Epithelial cell of esophagus (primary cell): ENCODE measurements at places on chromosomes 7 and 10.

DNA sequence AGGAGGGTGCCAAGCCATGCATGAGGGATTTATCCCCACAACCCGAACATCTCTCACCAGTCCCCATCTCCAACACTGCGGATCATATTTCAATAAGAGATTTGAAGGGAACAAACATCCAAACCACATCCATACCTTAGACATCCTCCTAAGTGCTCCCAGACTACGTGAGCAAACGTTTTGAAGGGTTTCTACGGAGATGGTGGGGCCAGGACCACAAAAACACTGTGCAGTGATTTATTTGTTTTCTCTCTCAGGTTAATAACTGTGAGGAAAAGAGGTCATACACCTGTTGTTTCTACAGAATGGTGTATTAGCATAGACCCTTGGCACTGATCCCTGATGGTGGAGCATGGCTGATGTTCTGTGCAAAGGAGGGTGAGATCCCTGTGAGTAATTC lies 277.8 kb downstream of the FRMD4A start:
- DNase-seq: no peak

- DNase-seq: peak; percentile 54
Measured at GRCh38 chr10:29532256-29532878, 102.4 kb downstream of the SVIL start.

DNA sequence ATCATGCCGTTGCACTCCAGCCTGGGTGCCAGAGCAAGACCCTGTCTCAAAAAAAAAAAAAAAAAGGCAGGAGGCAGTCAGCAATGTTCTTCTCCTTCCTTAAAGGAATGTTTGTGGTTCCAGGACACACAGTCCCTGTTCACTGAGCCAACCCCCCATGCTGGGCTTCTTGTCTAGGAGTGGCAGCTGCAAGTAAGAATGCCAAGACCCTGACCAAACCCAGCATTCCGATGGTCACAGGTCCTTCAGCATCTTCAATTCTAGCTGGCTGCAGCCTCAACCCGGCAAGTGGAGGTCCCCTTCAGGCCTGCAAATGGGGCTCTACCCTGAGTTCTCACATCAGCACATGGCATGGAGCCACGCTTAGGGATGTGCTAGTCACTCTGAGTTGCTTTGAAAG lies 38.2 kb upstream of the CUX1 start:
- no peak for DNase-seq

DNA sequence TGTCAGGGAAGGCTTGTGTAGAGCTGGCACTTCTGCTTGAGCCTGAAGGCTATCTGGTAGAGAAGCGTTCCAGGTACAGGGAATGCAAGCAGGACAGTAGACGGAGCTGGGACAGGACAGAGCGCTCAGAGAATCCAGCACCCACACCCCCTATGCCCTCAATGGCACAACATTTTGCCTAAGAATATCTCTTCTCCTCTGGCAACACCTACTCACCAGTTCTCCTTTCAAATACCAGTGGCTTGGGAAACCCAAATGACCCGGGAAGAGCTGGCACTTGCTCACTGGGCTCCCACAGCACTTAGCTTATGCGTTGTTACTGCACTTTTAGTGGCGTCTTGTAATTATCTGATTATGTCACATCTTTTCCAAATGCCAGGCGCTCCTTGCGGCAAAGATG lies 118.6 kb downstream of the RNF216 start:
- DNase-seq: no peak

DNA sequence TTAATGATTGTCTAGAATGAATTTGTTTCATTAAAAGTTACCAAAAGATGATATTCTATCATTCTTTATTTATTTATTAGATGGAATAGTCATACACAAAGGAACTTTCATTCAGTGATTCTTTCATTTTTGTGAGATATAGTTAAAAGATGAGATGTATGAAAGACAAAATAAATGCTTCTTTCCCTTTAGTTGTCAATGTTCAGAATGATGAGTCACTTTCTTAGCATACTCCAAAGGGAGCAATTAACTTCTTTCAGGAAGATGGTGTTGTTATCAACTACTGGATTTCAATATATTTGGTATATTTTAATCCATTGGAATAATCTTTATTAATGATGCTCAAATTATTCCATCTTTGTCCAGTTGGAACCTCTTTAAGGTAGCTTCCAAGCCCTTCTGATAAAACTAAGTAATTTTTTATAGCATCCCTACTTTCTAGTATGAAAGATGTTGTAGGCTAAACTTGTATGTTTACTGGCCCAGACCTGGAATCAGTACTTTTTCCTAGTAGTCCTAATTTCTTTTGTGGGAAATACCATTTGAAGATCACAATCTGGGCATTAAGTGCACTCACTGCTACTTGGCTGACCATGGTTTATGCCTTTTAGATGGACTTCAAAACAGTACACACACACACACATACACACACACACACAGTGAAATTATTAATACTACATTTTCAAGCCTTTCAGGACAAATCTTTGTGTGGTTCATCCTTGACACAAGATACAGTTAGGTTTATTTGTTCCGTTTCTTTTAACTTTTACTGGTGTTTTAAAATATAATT lies 2.5 kb downstream of the GIMAP7 start:
- no peak for DNase-seq

GRCh38 chr7:91045606-91046005 lies 218.6 kb upstream of the FZD1 start:
- DNase-seq: no peak

DNA sequence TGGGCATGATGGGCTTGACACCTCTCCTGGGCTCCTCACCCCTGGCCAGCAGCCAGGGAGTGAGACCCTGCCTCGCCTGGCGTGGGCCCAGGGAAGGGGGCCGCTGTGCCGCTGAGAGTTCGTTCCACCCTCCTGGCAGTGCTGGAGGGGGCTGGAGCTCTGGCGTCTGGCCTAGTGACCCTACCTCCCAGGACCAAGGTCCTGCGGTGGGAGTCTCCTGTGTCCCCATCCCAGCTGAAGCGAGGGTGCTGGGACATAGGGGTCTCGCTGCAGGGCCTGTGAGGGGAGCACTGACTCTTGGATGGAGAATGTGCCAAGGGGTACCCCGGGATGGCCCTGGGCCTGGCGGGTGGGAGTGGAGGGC lies 1.2 kb downstream of the GTF2IRD1 start:
- no peak for DNase-seq

- DNase-seq: no peak
Measured at GRCh38 chr10:44176311-44176710, 208.6 kb downstream of the CXCL12 start.

DNA sequence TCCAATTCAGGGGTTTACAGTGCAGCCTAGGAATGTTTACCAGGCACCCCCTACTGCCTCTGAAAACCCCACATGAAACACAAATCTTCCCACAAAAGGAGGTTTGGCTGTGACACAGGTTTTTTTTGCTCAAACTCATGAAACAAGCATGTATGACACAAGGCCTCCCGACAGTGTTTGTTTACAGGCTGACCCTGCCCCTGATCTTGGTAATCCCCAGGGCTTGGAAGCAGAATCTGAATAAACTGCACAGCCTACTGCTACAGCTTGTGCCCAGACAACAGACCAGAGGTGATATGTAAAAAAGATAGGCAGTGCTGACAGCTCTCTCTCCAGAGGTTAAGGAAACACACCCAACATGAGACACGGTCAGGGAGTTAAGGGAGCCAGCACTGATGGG lies 184.2 kb downstream of the KMT2E start:
- peak; percentile 43 for DNase-seq

DNA sequence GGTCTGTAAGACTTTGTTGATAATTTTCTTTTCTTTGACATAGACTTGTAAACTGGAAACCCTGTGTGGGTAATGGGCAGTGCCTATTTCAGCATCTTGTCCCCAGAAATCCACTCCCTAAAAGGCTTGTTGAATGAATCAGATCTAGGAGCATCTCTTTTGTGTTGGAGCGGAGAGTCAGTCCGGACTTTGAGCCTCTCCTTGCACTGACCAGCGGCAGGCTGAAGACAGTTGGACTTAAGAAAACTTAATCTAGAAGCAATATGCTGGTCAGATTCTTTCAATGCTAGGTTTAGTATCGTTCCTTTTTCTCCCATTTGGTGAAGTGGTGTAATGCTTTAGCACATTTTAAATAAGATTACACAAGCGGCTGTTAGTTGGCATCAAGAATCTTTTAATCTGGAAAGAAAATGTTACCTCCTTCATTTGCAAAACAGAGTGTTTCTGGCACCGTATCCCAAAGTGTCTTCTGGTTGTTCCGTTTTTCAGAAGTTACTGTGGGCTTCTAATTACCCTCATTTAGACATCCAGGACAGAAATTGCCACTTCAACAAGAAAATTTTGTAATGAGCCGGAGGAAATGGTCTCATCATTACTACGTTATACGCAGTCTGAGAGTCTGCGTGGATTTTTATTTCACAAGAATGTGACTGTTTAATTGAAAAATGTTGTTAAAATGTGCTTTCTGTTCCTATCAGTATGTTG lies 74.7 kb downstream of the CUX1 start:
- DNase-seq: no peak

DNA sequence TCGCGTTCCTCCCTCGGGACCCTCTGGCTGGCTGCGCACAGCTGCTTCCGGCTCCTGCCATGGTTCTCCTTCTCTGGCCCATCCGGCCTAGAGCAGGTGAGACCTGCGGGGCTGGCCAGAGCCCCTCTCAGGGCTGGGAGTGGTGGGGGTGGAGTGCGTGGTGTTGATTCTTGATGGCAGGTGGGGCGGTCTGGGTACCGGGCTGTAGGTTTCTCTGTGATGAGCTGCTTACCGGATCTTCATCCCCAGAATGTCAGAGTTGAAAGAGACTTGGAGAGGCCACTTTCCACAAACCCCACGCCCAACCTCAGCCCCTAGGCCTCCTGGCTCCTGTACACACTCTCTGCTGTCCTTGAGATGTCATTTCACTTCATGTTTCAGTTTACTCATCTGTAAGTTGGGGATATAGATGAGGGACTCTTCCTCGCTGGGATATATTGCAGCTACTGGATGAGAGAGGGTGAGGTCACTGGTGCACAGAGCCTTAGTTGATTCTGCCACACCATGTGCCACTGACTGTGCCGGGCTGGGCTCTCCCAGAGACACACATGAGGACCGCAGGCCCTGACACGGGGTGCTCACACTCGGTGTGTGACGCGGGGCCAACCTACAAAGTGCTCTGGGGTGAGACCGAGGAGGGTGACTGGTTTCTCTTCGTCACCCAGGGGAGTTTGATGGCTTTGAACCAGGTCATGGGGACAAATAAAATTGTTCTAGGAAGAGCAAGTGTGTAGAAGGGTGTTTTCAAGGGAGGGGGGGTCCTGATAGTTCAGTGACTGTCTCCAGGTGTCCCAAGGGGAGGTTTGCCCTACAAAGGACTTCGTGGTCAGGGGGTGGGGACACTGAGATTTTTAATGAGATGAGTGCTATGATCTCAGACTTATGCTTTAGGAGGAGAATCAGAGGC lies 29.5 kb downstream of the ZNF775 start:
- no peak for DNase-seq

DNA sequence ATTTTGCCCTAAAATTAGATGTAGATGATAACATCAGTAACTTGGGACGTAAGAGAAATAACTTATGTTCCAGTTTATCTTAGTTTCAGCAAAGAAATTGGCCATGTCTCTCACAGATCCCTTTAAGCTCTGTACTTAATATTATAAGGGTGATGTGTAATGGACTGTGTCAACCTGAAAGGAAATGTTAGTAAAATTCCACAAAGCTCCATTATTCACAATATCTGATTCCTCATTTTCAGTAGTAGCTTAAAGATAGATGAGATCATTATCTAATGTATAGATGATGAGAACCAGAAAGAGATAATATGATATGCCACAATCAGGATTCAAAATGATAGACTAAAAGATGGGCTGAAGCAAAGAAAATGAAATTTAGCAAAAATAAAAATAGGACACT lies 316.8 kb upstream of the CHRM2 start:
- no peak for DNase-seq

DNA sequence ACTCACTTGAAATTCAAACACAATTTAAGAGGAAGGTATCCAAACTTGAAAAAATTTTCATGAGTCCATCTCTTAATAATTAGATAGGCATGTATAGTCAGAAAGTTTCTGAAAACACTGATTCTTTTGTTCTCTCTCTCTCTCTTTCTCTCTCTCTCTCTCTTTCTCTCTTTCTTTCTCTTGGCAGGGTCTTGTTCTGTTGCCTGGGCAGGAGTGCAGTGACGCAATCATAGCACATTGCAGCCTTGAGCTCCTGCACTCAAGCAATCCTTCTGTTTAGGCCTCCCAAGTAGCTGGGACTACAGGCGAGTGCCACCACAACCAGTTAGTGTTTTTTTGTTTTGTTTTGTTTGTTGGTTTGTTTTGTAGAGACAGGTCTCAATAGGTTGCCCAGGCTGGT lies 59.3 kb downstream of the PRTFDC1 start:
- no peak for DNase-seq

DNA sequence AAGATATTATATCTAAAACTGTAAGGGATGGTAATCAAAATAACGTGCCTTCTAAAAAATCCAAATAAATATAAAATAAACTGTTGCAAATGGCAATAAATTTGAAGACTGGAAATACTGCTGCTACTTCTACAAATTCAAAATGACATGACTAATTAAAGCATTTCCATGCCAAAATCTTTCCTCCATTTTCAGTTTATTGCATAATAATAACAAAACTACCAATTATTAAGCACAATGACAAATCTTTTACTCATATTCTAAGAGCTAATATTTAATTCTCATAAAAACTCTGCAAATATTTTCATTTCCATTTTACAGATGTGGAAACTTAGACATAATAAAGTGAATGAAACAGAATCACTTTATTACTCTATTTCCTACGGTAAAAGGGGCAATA lies 38.8 kb upstream of the NEBL start:
- peak; percentile 4 for DNase-seq

DNA sequence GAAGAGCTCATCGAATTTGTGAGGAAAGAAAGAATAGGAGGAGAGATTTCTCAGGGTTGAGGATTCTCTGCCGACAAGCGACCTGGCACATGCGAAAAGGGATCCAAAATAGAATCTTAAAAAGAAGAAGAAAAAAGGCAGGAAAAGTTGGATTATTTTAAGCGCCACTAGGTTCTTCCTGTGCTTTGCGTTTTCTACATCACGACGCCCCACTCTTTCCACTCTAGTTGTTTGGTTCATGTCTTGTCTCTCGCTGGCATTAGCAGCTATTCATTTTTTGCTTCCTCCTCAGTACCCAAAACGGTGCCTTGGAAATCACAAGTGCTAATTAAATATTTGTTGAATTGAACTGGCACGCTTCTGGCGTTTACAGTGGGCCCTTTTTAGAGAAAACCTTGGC lies 674 bp upstream of the FRA10AC1 start:
- DNase-seq: peak; percentile 7

- peak; percentile 10 for DNase-seq
Measured at GRCh38 chr7:127396184-127396583, 3.7 kb upstream of the ZNF800 start.

DNA sequence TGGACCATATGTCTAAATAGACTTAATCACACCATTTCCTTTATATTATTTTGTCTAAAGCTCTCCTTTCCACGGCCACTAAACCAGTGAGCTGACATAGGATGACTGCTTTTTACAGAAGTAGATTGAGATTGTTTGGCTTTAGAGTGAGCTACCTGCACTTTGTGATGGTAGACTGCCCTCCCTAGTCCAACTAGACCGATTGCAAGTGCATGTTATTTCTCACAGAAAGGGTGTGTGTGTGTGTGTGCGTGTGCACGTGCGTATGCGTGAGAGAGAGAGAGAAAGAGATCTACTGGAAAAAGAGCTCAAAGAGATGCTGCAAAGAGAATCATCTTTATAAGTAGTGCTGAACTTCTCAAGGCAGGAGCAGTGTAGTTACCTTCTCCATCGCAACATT lies 60.7 kb downstream of the VCL start:
- peak; percentile 32 for DNase-seq

GRCh38 chr10:78899098-78899754 lies 169.5 kb upstream of the ZMIZ1 start:
- no peak for DNase-seq

GRCh38 chr7:134514663-134515062 lies 12.7 kb upstream of the AKR1B10 start:
- DNase-seq: peak; percentile 85
